ENCODE measurements at places on chromosomes 5 and 9.
A peak's percentile ranks its signal among the peaks of the same experiment; 100 is the strongest.

GRCh38 chr5:108024986-108025385 is 354.2 kb upstream of the EFNA5 start:
- no peak for DNase-seq

DNA sequence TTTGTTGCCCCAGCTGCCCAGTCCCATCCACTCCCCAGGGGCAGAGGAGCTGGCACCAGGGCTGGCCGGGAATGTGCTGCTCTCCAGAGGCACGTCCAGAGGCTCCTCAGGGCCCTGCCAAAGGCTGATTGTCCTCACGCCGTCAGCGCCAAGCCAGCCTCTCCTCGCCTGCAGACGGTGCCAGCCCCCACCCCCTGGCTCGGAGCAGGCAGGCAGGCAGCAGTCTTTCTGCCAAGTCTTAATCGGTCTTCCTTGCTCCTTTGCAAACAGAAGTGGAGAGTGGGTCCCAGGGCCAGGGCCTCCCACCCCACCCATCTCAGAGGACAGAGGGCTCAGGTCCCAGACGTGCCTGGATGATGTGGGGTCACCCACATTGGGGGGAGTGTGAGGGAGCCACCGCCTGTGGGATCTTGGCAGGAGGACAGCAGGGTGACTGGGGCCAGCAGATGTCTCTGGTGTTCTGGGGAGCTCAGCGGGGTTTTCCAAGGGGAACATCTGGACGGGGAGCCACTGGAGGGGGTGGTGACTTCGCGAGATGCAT is 36.3 kb downstream of the FAM163B start:
- DNase-seq, result no peak

GRCh38 chr5:108028412-108028811 is 353.5 kb downstream of the FBXL17 start:
- DNase-seq, result peak; percentile 11

DNA sequence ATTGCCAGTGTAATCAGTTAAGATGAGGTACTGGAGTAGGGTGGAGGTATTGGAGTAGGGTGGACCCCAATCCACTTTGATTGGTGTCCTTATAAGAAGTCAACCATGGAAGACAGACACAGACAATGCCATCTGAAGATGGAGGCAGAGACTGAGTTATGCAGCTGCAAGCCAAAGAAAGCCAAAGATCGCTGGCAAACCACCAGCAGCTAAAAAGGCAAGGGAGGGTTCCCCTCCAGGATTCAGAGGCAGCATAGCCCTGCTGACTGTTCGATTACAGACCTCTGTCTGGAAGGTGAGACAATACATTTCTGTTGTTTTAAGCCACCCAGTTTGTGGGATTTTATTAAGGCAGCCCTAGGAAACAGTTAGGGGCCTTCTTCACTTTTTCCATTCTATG is 30.5 kb upstream of the CKMT2 start:
- no peak for DNase-seq

GRCh38 chr5:146644831-146645230 is 128.8 kb upstream of the GPR151 start:
- no peak for DNase-seq

DNA sequence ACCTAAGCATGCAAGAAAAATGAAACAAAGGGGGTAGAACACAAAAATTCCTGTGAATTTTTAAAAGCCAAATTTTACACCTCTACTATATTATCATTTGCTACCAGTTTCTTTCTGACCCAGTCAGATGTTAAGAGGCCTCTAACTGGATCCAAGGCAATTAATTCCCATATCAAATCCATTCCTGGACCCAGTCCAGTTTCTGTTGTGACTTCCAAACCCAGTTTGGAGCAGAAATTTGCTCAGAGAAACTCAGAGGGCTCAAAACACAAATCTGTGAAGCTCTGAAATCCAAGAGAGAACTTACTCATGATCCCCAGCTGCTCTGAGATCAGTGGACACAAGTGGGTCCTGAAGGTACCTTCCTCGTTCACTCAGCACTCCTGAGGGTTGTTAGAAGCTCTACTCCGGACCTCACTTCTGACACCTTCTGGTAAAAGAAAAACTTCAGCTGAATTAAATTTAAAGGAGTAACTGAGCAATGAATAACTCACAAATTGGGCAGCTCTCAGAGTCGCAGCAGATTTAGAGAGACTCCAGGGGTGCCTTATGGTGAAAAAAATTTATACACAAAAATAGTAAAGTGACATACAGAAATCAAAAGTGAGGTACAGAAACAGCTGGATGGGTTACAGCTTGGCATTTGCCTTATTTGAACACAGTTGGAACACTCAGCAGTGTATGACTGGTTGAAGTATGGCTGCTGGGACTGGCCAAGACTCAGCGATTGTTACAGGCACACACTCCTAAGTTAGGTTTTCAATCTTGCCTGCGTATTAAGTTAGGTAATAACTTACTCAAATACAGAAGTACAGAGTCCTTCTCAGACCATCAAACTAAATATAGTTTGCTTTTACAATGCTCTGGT is 32.4 kb downstream of the INSL4 start:
- peak; percentile 50 for DNase-seq

GRCh38 chr5:17816505-17816904 is 182.2 kb downstream of the TAF11L14 start:
- no peak for DNase-seq

DNA sequence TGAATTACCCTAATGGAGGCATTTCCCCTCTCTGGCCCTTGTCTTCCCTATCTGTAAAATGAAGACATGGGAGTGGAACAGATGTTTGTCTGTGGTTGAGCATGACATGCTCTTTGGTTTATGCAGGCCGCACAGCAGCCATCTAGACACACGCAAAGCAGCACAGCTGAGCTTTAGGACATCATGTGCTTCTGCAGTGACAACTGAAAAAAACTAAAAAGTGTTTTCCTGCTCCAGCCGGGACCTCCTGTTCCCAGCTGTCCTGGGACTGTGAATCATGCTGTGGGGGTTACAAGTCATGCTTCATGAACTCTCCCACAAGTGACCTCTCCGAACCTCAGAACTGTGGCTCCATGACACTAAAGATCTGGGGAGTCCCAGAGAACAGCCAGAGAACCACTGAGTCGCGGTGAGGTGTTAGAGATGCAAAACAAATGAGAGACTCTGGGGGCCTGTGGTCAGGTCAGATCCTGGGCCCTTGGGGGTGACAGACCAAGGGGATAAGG is 1.7 kb downstream of the SMIM3 start:
- DNase-seq, result peak; percentile 51

DNA sequence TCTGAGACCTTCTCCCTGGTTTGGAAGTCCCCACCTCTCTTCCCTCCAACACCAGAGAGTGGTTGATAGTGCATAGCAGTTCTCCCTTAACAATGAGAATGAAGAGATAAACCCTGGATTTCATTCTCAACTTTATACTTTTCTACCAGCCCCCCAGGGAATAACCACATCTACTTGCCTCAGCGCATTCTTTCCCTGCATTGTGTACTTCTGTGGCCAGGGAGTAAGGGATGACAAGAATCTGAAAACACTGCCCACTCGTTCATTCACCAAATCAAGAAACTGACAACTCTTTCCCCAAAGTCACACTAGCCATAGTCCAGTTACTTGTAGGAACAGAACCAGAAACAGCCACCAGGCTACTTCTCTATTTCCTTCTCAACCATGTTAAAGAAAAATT is 46.0 kb upstream of the SPIN1 start:
- DNase-seq, result no peak

- peak; percentile 27 for DNase-seq
These were observed 409.3 kb downstream of the AGTPBP1 start for GRCh38 chr9:85332487-85332886.

GRCh38 chr9:121288673-121289025 is 20.7 kb downstream of the GSN start:
- DNase-seq, result no peak

DNA sequence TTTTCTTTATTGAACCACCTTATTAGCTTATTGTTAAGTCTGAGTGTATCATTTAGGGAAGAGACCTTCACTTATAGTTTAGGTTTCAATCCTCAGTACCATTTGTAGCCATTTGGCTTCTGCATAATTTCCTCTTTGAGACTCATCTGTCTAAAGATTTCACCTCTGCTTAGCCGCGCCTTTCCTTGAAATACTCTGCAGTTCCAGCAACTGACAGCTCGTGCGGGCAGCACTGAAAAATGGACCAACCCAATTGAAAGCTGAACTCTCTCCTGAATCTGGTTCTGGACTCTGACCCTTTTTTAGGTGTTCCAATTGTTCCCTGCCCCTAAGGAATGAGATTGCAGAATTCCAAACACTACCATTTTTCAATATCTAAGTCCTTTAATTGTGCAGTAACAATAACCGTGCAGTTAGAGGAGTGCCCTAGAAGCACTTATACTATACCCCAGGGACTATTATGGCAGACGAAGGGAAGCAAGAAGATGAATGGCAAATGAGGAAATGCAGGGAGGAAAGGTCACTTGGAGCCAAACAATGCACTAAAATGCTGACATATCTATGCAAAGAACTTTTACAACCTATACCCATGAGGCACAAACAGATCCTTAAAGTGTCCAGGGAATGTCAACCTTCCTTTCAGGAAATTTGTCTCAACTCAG is 50.1 kb upstream of the PDE4D start:
- no peak for DNase-seq

DNA sequence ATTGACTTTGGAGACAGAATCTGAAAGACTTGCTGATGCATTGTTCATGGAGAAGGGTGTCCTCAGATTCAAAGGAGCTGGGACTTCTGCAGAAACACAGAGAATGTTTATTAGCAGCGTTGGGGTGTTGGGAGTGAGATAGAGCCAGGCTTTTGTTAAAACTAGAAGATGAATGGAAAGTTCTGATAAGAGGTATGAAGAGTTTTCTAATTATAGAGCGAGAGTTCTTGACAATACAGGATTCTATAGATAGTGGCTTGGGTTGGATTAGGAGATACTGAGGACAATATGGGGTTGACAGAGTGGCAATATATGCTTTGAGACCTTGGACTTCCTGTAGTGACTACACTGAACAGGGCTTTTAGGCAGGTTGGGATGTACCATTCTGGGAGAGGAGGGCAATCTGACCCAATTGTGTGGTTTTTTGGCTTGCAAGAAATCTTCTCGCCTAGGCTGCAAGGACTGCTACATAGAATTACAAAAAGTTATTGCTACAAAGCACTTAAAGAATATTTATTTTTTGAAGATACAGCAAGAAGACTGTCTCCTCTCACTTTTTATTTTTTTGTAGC is 83.1 kb downstream of the FER start:
- DNase-seq, result no peak

GRCh38 chr5:31476738-31477141 is 55.2 kb downstream of the DROSHA start:
- no peak for DNase-seq

DNA sequence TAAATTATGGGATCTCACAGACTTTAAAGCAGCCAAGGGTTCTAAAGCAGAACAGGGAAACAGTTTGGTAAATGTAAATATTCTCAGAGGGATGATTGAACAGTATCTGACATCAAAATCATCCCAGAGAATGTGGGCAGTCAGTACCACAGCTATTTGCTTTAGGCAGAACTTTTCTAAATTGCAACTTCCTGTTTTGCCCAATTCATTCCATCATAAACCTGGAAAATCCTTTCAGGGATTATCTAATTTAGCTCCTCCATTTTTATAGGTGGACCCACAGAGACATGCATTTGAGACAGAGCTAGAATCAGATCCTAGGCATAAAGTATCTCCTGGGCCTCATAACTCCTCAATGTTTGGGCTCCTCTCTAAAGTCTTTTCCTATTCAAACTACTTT is 12.4 kb downstream of the NR6A1 start:
- DNase-seq, result no peak

GRCh38 chr9:115063058-115063845 is 54.7 kb downstream of the TNC start:
- DNase-seq, result no peak

DNA sequence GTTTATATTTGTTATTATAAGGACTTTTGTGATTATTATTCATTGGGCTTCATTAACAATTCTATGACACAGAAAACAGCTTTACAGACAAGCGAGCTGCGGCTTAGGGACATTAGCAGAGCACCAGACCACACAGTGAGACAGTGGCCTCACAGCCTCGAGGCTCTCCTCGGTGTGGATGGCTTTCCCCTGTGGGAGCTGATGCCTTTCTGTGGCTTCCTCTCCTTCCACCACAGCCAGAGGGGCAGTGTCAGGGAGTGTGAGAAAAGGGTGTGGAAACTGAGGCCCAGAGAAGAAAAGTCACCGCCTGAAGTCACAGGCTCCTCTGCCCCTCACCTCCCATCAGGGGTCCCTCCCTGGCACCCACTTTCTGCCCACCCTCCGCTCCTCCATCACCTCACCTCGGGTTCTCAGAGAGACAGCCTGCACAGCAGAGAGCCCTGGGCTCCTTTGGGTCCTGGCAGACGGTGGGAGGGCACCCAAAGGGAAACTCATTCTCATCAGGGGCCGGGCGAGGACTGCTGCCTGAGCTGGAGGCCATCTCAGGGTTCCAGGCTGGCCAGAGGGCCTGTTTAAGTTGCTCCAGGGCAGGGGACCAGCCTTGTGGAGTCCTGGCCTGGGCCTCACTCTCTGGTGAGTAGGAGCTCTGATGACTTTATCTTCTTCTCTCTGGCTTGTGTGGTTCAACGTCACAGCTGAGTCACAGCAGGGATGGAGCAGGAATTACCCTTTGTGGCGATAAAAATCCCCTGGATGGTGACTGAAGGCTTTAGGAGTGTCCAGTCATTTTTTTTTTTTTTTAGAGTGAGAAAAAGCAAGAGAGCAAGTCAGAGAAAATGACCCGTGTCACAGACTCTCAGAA is 830 bp downstream of the TRAF1 start:
- DNase-seq, result peak; percentile 78

- no peak for DNase-seq
These were observed 17.4 kb downstream of the FBXW2 start for GRCh38 chr9:120775859-120776258.

DNA sequence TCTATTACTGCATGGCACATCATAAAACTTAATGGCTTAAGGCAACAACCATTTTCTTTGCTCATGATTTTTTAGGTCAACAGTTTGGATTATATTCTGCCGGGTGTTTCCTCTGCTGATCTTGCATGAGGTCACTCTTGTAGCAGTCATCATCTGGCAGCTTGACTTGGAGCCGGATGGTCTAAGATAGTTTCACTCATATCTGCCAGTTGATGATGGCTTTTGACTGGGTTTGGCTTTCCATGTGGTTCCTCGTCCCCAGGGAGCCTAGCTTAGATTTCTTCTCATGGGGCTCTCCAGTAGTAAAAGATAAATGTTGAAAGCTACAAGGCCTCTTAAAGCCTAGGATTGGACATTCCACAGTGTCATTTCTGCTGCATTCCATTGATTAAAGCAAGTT is 27.4 kb downstream of the LNPEP start:
- DNase-seq, result peak; percentile 64
